ENCODE measurements at places on chromosomes 3 and 15.

- no peak for DNase-seq
These were observed 293.0 kb downstream of the CADM2 start for GRCh38 chr3:85251766-85252165.

DNA sequence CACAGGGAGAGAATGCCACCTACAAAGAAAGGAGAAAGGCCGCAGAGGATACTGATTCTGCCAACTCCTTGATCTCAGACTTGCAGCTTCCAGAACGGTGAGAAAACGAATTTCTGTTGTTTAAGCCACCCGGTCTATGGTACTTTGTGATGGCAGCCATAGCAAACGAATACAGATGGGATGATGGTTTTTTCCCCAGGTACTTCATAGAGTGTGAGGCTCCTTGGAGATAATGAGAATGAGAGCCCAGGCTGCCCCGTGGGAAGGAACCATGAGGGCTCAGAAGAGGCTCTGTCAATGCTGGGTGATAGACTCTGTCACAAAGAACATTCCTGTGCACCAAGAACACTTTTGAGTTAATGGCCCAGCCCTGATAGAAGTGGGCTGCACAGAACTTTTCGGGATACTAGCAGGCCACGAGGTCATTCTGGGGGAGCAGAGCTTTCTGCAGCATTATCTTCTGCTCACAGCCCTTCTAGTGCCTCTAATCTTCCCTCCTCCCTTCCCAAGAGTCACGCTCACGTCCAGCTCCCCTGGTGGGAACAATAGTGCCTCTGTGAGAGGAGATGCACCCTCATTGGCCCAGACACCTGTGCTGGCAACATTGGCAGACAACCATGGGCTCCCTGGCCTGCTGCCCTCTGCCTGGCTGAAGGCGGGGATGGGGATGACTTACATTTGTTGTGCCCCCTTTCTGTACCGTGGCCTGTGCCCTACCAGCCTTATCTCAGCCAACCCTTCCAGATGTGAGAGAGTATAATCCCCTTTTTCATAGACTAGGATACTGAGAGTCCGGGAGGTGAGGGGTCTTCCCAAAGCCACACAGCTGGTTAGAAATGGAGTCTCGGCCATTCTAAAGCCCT lies 5.2 kb upstream of the RLBP1 start:
- no peak for DNase-seq

DNA sequence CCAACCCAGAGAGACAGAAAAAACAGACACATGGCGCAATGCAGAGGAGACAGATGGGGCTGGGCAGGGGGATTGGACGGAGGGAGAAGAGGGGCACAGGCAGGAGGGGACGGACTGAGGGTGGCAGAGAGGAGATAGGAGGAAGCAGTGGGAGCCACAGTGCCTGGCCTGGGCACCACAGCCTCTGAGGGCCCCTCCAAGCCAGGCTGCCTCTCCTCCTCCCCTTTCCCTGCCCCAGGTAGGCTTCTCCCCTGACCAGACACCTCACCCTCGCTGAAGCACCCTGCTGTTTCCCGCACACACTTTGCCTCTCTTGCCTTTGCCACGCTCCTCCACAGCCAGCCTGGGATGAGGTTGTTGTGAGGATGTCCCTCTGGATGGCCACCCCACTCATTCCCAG lies 84.0 kb upstream of the PRR20G start:
- DNase-seq = no peak

DNA sequence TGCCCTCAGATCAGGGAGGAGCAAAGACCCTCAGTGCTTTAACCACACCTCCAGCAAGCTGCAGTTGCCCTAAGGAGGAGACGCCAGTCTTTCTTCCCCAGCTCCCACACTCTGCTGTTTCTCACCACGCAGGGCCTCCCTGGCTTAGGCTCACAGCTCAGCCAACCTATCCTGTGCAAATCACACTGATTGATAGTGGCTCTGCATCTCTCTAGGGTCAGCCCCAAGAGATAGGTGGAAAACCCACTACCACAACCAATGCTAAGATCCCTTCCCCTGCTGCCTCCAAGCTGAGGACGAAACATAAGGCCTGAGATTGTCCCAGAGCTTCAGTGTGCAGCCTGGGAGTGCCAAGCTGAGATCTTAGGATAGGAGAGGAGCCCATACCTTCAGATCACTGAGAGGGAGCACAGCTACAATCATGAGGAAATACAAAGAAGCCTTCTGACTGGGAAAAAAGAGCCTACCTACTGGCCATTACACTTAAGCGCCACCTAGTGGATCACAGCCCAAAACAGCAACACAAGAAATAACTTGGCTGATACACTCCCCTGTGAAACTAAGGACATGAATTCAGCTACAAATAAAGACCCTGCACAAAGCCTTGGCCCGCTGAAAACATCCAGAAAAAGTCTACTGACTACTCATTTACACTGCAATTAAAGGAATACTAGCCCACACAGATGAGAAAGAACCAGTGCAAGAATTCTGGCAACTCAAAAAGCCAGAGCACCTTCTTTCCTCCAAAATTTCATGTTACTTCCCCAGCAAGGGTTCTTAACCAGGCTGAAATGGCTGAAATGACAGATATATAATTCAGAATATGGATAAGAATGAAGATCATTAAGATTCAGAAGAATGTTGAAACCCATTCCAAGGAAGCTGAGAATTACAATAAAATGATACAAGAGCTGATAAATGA lies 271.5 kb upstream of the DCBLD2 start:
- no peak for DNase-seq

DNA sequence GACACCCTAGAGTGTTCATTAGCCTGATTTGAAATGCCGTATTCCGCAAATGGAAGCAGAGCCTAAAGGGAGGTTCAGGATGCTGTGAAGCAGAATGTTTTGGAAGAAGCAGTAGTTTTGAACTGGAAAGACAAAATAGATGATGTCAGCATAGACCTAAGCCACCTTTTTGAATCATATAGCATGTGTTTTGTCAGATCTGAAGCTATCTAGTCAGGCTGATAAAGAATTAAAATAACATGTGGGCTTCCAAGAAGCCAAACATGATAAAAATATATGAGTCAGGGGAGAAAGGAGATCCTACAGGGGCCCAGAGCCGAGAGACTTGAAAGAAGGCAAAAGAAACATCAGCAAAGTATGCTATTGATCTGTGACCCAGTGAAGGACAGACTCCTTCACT lies 47.2 kb upstream of the RASA2 start:
- DNase-seq = no peak

DNA sequence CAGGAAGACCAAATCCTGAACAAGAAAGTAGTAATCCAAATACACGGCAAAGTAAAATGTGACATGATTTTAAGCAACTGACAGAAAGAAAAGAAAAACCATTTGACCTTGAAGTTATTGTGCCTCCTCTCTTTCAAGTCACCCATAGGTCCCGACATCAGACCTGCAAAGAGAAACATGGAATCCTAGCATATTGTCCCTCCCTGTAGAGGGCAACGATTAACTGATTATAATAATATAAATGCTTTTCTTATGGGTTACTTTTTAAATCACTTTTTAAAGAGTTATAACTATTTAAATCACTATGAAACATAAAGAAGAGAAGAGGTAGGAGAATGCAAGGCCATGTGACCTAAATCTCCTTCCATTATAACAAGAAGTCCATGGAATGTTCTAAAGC lies 143.2 kb upstream of the LIPC start:
- no peak for DNase-seq

DNA sequence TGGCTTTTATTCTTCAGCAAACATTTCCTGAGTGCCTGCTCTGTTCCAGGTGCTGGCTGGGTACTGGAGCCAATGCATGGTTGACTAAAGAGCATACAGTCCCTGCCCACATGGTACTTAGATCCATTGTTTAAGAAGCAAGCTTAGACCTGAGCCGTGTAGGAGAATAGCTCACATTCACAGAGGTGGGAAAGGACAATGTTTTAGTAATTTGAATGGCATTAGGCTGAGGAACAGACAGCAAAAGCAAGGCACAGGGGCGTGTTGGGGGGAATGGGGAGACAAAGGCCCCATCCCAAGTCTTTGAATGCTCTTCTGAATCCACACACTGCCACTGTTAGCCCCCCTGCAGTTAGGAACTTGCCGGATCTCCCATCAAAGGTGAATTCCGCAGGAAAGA lies 388.2 kb upstream of the RGMA start:
- DNase-seq = no peak

GRCh38 chr15:81002331-81003096 lies 1.8 kb downstream of the TLNRD1 start:
- no peak for DNase-seq

Measured in effector memory CD4-positive, alpha-beta T cell (primary cell).